ENCODE measurements at places on chromosomes 3 and 15.
A peak's percentile ranks its signal among the peaks of the same experiment; 100 is the strongest.

- DNase-seq, result no peak
These were observed 144.6 kb downstream of the DUT start for GRCh38 chr15:48475600-48476395.

GRCh38 chr3:140234256-140234655 is 299.3 kb downstream of the CLSTN2 start:
- no peak for DNase-seq

DNA sequence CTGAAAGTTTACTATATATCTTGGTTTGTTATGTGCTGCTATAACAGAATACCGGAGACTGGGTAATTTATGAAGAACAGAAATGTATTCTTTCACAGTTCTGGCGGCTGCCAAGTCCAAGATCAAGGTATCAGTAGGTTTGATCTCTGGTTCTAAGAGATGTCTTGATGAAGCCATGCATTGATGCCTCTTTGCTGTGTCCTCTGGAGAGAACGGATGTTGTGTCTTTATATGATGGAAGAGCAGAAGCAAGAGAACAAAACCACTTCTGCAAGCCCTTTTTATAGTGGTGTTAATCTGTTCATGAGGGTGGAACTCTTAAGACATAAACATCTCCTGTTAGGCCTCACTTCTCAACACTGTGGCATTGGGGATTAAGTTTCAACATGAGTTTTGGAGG is 62.7 kb downstream of the TCF12 start:
- no peak for DNase-seq

GRCh38 chr3:129549006-129549800 is 6.2 kb downstream of the H1-8 start:
- DNase-seq, result no peak

GRCh38 chr15:41512940-41513505 is 604 bp downstream of the LTK start:
- no peak for DNase-seq

DNA sequence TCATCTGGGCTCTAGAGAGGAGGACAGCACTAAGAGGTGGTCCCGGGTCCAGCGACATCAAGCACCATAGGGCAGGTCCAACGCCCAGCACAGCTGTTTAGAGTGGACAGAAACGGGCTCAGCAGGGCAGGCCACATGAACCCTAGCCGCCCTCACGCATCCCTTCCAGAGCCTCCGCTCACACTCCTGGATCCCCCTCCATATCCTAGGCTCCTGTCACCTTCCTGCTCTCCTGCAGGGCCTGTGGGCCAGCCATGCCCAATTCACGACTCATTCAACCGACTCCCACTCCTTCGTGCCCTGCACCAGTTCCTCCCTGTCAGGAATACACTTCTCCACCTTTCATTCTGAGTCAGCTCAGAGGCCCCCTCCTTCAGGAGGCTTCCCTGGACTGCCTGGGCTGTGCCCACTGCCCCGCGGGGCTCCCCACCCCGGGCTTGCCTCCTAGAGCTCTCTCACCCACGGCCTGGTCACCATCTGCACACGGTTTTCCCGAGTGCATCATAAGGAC is 90.2 kb downstream of the LINGO1 start:
- DNase-seq, result no peak

DNA sequence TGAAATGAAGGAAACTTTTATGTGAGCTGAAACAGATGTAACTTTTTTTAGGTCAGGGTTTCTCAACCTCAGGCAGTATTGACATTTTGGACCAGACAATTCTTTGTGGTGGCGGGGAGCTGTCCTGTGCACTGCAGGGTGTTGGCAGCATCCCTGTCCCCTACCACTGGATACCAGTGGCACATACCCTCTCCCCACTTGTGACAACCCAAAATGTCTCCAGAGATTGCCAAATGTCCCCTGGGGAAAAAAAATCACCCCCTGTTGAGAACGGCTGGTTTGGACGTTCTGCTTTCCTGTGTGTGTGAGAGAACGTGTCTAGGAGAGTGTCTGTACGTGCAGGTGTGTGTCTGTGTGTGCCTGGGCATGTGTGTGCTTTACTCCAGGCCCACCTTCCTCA is 30.7 kb upstream of the GRIP2 start:
- no peak for DNase-seq

GRCh38 chr3:57709031-57709430 is 16.2 kb upstream of the DENND6A start:
- DNase-seq, result no peak

DNA sequence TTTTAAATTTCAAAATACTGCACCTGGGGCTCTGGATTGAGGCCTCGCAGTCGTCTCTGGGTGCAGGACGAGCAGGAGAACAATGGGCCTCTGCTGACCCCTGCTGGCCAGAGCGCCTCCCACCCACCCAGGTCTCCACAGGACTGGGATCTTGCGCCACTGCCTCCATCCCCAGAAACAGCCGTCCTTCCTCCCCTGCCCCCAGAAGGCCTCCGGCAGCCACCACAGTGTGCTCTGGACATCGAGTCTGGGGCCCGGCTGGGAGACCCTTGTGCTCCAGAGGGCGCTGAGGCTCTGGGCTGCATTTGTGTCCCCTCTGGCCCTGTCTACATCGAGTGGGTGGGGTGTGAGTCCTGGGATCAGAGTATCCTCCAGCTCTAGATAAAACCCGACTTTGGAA is 6.7 kb upstream of the ACSBG1 start:
- DNase-seq, result peak; percentile 86

- peak; percentile 53 for DNase-seq
These were observed 44.6 kb downstream of the CMTM6 start for GRCh38 chr3:32457971-32458471.

DNA sequence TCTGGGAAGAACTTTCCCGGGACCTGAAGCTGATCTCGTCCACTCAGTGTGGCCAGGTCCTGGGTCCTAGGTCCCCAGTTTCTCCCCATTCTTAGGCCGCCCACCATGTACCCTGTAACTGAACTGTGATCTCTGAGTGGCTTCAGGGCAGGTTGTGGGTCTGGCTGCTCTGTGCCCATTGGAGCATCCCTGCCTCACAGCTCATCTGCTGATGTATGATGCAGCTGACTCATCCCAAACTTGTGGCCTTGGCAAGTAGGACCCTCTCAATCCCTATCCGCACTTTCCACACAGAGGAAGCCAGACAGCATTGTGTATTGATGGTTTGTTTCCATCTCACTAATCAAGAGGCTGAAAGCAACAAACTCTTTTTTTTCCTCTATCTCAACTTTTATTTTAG is 69.1 kb upstream of the XCR1 start:
- no peak for DNase-seq

Data from activated T-cell treated with anti-CD3 and anti-CD28 coated beads, Interleukin-2, amount 50 U/mL, for 72 hours (primary cell).